Heart right ventricle (tissue), 16 donors: ENCODE measurements at places on chromosomes 3 and 15. TPM values are rescaled to one million over a fixed set of nuclear protein-coding genes. Genes with fewer than 3 reads are reported as not detected.

GRCh38 chr3:154059833-154060232 lies 61.4 kb upstream of the ARHGEF26 start:
- no peak for DNase-seq

The PLSCR2 gene
- total RNA-seq, result not detected

The MST1R gene
- 0.95 TPM for total RNA-seq

The BNC1 gene
- 0.06 TPM for total RNA-seq

GRCh38 chr3:31247850-31248562 lies 284.7 kb upstream of the STT3B start:
- DNase-seq, result no peak

DNA sequence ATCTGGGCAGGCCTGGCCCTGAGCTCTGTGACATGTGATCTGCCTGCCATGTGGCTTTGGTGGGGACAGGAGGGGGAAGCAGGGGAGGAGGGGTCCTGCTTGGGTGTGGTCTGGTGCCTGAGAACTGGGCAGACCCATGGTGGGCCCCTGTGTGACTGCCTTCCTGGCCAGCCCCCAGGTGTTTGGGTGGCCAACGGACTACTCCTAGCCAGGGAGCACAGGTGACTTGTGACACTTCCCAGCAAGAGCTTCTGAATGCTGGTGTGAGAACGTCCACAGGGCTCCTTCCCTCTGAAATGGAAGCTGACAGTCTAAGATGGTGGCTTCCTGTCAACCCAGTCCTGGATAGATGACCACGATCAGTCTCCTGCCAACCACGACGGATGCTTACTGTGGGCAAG lies 136.1 kb upstream of the MEF2A start:
- no peak for DNase-seq

GRCh38 chr3:23919628-23920027 lies 2.7 kb downstream of the RPL15 start:
- no peak for DNase-seq

- DNase-seq, result no peak
Observed at GRCh38 chr15:27061739-27062138, 90.8 kb downstream of the GABRG3 start.

DNA sequence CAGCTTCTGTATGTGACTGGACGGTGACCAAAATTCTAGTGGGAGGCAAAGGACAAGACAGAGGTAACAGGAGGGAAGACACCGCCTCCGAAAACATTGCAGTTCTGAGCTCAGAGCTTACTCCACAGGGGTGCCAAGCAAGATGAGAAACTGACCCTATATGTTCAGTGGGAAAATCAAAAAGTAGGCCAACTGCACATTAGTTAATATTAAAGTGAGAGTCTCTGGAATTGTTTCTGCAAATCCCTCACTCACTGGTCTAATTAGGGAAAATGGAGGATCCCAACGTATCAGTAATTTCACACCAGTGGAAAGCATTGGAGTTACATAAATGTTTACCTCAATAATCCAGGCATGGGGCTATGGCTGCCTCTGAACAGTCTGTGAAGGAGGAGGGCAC lies 313.3 kb upstream of the KCNH8 start:
- no peak for DNase-seq

DNA sequence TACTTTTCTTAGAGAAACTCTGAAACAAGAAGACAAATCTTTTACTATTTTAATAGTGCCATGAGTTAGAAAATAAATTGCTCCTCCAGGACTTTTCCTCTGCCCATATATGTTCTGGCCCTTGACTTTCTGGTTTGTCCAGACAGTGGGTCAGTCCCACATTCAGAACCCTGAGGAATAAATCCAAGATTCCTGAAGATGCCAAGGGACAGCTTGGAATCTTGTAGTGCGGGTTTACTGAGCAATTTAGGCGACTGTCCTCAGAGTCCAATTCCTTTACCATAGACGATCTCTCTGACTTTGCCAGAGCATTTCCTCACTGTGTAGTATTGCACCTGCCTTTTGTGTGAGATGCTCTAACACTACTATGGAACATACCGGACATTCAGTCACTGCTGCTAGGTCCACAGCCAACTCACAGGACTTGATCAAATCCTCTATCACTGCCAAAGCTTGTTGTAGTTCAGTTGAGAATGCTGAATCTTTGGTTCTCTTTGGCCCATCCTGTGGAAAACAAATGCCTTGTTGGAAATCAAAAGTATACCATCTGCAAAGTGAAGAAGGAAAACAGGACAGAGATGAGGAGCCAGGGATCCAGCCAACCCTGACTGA lies 37.4 kb upstream of the B3GNT5 start:
- no peak for DNase-seq

- no peak for DNase-seq
Observed at GRCh38 chr3:150098621-150099020, 127.9 kb upstream of the PFN2 start.
